ENCODE measurements at places on chromosomes 5 and 9.

DNA sequence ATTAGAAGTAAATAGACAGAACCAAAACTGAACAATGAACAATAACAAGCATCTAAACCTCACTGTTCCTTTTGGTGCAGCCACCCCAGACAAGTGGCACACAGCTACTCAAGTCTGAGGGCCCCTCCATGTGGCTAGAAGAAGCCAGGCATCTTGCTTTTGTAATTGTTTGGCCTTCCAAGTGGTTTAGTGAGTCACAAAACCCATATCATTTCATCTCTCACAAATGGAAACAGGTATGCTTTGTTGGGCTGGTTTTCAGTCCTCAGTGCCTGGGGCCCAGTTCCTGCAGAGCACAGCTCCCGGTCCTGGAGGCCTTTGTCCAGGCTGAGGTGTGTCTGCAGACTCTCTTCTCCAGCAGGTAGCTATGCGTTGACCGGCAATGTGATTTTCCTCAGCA is 16.7 kb downstream of the PRLR start:
- H3K4me3 ChIP-seq, result no peak overlapping the region
- DNase-seq, result peak; percentile 26
- H3K27me3 ChIP-seq, result peaks cover 20% of the 10 kb centered on the region
- H3K27ac ChIP-seq, result no peak overlapping the region
- H3K36me3 ChIP-seq, result no peaks in the 10 kb centered on the region

- no peaks in the 10 kb centered on the region for H3K4me1 ChIP-seq
- no peak overlapping the region for H3K4me3 ChIP-seq
- no peak overlapping the region for H3K27ac ChIP-seq
- H3K27me3 ChIP-seq, result no peaks in the 10 kb centered on the region
- no peak for DNase-seq
- H3K36me3 ChIP-seq, result no peaks in the 10 kb centered on the region
These were observed 1275.7 kb downstream of the PTPRD start for GRCh38 chr9:9337129-9337528.

DNA sequence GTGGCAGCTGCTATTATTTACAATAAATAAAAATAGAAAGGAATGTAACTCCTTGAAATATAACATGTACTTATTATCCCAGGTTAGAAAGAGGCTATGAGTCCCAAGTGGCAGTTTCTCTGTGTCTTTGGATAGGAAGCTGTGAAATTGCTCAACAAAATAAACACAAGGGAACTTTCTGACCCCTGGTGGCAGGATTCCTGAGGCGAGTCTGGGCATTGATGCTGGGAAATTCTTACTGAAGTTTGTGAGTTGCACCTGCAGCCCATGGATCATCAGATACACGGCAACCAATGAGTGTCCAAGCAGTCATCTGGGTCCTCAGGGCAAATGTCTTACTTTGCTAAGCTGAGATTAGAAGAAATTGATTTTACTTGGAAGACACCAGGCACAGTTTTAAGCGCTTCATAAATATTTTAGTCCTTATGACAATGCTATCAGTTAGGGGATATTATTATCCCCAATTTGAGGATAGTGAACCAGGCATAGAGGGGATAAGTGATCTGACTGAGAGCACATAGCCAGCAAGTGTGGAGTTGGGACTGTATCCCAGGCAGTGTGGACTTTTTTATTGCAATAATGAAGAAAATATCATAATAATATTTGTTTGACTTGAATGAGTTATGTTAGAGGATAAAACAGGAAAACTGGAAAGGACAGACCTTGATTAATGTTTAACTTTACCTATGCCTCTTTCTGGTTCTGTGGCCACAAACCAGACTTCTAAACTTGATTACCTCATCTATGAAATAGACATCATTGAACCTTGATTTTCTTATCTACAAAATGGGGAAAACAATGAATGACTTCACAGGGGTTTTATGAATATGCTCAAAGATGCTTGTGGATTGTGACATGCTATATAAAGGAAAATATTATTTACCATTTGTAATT is 265.5 kb upstream of the ADAMTSL1 start:
- no peak overlapping the region for H3K27ac ChIP-seq
- no peak for DNase-seq
- no peak overlapping the region for H3K4me3 ChIP-seq
- no peaks in the 10 kb centered on the region for H3K36me3 ChIP-seq
- H3K27me3 ChIP-seq, result no peaks in the 10 kb centered on the region

DNA sequence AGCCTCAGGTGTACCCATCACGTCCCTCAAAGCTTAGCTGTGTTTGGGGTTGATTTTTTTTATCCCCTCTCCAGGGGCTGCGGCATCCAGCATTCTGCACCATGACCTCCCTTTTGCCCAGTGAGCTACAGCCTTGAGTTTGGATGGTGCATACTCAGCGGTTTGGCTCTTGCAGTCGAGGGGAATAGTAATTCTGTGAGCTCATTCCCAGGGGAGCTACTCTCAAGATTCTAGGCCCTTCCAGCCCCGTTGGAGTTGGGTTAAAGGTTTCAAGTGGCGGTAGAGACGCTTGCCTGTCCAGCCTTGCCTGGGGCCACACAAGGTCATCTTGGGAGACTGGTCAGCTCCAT is 102.2 kb upstream of the SPRY4 start:
- H3K27ac ChIP-seq, result no peak overlapping the region
- no peak for DNase-seq
- H3K4me1 ChIP-seq, result peaks cover 33% of the 10 kb centered on the region
- H3K36me3 ChIP-seq, result no peaks in the 10 kb centered on the region

DNA sequence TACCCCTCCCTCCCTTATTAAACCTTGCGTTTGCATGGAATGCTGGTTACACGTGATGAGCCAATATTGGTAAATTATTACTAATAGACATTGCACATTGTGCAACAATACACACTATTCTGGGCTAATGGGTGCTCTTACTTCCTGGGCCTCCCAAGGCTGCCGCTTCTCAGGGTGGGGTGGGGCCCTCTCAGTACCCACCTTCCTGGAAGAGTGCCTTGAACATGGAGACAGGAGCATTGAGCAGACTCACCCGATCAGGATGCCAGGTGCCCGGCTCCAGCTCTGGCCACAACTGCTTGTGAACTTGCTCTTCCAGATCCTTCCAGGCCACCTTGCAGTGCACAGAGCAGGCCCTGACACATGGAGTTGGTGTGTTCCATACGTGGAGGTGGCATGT is 24.7 kb upstream of the CEP72 start:
- no peak for DNase-seq
- H3K36me3 ChIP-seq, result peaks cover 5% of the 10 kb centered on the region
- H3K4me1 ChIP-seq, result peaks cover 5% of the 10 kb centered on the region
